ENCODE measurements at places on chromosomes 11 and 22.

- no peak for DNase-seq
Measured at GRCh38 chr22:19634226-19634975, 79.9 kb upstream of the SEPTIN5 start.

GRCh38 chr11:103904324-103904667 lies 132.1 kb upstream of the DDI1 start:
- DNase-seq: no peak

- no peak for DNase-seq
Measured at GRCh38 chr11:123349382-123349781, 80.7 kb upstream of the GRAMD1B start.

DNA sequence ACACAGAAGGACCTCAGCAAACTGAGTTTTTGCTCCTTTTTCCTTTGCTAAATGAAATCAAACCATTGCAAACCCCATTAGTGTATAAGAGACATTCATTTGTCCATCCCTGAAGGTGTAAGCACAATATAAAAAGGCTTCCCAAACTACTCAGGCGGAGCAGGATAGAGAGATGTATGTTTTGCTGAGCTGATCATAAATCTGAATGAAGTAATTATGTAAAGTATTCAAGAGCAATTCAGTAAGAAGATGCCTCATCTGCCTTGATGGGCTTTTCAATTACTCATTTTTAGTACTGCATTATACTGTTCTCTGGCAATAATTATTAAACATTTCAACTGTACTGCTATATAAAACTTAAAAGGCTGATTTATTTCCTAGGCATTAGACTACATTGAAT lies 65.0 kb downstream of the SPON1 start:
- no peak for DNase-seq

DNA sequence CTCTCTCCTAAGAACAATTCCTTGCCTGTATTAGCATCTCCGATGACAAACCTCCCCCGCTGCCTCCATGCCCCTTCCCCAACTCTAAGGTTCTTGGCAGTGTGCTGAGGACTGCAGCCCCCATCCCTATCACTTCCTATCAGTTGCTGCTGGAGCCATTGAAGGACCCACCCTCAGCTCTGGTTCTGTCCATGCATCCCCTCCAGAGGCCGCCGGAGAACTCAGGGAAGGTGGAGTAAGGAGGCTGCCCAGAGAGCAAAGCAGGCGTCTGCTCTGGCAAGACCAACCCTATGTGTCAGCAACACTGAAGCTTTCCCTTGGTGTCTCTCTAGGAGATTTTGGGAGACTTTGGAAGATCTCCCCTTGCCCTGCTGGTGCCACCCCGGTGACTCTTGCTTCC lies 1139.5 kb downstream of the TBC1D22A start:
- no peak for DNase-seq

DNA sequence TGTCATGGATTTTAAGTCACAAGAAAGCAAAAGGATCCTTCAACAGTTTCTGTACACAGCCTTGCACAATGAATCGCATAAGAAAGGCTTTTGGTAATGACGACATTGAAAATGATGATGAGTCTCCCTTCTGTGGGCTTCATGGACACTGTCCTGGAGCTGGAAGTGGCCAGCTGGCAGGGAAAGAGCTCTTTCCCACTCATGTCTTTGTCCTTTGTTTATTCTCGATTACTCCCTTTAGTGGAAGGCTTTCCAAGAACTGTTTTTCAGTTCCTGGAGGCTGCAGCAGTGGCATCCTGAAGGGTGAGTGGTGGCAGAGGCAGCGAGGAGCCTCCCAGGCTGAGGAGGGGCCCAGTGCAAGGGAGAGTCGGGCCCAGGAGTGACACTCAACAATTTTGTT lies 505.2 kb downstream of the NTM start:
- DNase-seq: no peak
